ACHN (cell line): ENCODE measurements at places on chromosomes 12 and 14.
A peak's percentile ranks its signal among the peaks of the same experiment; 100 is the strongest.

GRCh38 chr12:12387501-12387900 lies 30.6 kb downstream of the BORCS5 start:
- DNase-seq = peak; percentile 31

DNA sequence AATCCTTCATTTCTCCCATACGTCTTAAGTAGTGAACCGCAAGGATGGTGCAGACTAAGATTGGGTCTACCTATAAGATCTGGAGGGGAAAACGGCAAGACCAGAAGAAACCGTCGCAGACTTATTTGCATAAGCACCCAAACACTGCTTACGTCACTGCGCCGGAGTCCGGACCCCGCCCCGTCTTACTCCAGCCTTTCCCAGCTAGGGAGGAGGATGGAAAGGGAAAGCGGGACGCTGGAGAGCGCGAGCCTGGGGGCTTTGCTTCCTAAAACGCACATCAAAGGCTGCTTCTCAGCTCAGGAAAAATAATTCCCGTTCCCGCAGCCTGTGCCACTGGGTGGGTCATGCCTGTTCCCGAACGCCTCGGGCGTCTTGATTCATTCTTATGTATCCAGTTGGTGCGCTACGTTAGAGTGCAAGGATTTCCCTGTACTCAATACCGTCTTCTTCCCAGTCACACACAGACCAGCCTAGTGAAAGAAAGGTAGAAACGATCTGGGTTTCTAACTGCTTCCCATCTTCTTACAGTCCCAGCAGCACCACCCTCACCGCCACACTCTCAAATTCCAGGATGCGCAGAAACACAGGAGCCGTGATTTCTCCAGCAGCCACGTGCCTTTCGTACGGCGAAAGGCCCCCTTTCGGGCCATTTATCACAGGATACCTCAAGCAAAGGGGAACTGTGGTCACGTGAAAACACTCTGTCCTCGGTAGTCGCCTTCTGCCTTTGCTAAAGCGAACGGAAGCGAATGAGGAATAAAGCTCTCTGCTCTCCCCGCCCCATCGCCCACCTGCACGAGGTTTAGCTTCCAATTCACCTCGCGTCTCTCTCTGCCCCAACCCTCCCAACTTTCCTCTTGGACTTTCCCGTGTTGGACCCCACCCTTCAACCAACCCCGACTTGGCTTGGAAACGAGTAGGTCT lies 1.1 kb downstream of the SLC6A15 start:
- peak; percentile 95 for DNase-seq

DNA sequence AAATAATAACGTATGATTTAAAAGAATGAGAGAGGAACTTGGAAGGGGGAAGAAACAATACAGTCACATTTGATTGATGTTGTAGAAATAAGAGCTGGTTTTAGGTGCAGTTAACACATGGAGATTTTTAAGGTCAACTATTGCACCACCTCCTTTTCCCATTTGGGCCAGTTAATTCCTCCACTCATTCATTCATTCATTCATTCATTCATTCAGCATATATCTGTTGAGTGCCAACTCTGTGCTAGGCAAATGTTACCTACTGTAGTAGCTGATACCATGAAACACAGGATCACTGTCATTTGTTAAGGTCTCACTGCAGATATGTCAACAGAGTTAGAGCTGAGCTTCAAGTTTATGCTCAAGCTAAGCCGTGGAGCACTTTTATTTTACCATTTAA lies 115.7 kb upstream of the ARID2 start:
- DNase-seq = no peak

- no peak for DNase-seq
These were observed 451 bp downstream of the IRAK3 start for GRCh38 chr12:66189486-66189843.

- DNase-seq = no peak
These were observed 271.0 kb downstream of the APAF1 start for GRCh38 chr12:98916106-98916505.

GRCh38 chr14:51684760-51685159 lies 33.0 kb downstream of the FRMD6 start:
- DNase-seq = no peak

GRCh38 chr12:94151582-94151981 lies 3.2 kb downstream of the PLXNC1 start:
- DNase-seq = no peak

DNA sequence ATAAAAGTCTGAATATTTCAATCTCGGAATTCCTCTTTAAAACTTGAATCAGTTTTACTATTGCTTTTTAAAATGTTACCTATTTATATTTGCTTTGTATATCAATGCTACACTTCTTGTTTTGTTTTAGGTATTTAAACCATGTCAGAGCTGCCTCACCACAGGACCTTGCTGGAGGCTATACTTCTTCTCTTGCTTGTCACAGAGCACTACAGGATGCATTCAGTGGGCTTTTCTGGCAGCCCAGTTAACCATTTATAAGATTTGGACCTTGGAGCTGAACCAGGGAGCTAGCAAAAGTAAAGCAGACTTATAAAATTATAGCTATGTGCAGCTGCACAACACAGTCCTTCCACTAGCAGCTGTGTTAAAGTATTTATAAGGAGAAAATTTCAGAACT lies 12.8 kb downstream of the TRMT5 start:
- no peak for DNase-seq

DNA sequence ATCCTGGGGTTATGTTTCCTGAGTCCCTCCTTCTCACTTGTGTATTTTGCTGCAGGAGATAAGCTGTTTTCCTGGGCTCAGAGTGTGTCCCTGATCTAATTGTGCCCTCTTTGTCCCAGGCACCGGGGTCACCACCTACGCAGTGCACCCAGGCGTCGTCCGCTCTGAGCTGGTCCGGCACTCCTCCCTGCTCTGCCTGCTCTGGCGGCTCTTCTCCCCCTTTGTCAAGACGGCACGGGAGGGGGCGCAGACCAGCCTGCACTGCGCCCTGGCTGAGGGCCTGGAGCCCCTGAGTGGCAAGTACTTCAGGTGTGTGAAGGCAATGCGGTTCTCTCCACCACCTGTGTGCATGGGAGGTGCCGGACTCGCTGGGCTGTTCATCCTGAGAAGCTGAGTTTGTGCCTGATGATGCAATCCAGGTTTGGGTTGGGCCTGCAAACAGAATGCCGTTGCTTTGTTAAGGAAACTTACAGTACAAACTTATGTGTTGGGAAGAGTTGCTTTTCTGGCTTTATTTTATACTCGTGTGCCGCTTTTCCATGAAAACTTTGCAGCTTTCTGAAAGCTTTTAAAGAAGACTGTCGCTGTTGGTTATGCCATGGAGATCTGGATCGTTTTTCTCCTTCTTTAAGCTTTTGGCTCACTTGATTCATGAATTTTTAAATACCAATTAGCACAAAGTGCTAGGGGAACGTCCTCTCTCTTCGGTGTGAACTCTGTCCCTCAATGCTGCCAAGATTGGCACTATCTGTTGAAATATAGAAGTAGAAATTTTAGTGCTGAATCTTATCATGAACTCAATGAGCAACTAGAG lies 27.6 kb downstream of the RDH12 start:
- DNase-seq = no peak

- no peak for DNase-seq
These were observed 41.5 kb downstream of the SNAPC1 start for GRCh38 chr14:61803755-61804154.
